ENCODE measurements at places on chromosomes 2 and 18.

GRCh38 chr18:1846640-1847039, 724.7 kb downstream of the METTL4 start:
- DNase-seq, result no peak

DNA sequence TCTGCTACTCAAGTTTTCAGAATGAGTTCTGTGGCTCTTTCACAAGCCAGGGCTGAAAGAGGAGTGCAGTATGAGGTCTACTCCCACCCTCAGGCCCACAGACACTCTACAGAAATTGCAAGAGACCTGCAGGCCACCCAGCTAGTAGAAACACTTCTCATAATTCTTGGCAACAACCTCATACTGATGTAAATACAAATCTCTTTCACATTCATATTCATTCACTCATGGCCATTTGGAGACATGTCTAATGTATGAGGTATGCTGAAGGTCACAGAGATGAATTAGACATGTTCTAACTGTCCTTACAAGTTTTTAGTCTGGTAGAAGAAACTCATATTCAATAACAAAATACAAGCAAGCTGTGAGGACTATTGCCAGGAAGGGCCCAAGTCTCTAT, 83.8 kb upstream of the KLHL29 start:
- no peak for DNase-seq

- DNase-seq, result no peak
Measured at GRCh38 chr2:64985447-64985846, 3.8 kb upstream of the SLC1A4 start.

GRCh38 chr2:160209516-160209856, 9.4 kb upstream of the ITGB6 start:
- no peak for DNase-seq
